Bladder microvascular endothelial cell (primary cell): ENCODE measurements at places on chromosomes 13 and 19. TPM values are rescaled to one million over a fixed set of nuclear protein-coding genes. Genes with fewer than 3 reads are reported as not detected.

GGACT gene
- 4.4 TPM in 2 replicates for total RNA-seq

ZNF829 gene
- 0.81 and 2.1 TPM in 2 replicates for total RNA-seq

OR7D2 gene
- total RNA-seq: not detected in 2 replicates

TMEM161A gene
- 15.5 and 24.7 TPM in 2 replicates for total RNA-seq

MAP4K1 gene
- not detected in 2 replicates for total RNA-seq

RFPL4A gene
- 0.16 and 2.3 TPM in 2 replicates for total RNA-seq

CALR3 gene
- total RNA-seq: 0.16 TPM in 1 of 2 replicates, not detected in the other

SIGLECL1 gene
- not detected in 2 replicates for total RNA-seq

HTR2A gene
- total RNA-seq: not detected in 2 replicates

IFNL1 gene
- not detected in 2 replicates for total RNA-seq

TEX101 gene
- not detected in 2 replicates for total RNA-seq
